Activated CD4-positive, alpha-beta T cell treated with anti-CD3 and anti-CD28 coated beads, Interleukin-2, amount 50 U/mL, for 24 hours (primary cell): ENCODE measurements at places on chromosomes 3 and 15.

DNA sequence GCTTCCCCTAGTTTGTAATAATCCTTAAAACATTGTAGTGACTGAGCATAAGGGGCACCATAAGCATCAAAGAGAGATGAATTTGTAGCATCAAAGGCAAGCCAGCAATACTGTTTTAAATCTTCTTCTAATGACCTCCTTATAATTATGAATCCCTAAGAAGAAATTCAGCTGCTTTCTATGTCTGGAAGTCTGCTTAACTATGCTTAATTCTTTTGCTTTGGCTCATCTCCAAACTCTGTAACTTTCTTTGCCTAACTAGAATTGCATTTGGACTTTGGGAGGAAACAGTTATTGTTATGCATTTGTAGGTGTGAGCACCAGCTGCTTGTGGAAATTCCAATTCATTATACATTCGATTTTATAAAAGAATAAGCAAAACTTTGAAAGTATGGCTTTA lies 117.7 kb upstream of the SPATA16 start:
- DNase-seq, result no peak

DNA sequence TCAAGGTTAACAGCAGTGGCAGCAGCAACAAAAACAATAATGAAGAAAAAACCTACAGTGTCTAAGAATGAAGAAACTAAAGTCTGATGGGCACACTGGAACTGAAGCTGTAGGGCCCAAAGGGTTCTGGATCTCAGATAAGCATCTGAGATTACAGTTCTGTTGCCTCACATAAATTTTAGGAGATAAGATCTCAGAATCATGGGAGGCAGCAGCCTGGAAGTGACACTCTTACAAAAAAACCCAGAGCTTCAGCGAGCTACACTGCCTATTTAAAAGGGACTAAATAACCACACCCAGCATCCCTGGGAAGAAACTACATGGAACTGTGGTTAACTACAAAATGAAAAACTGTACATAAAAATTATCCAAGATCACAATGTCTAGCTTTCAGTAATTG lies 61.2 kb downstream of the PLD1 start:
- no peak for DNase-seq

GRCh38 chr15:99466701-99467337 lies 99.0 kb upstream of the MEF2A start:
- DNase-seq, result no peak

- no peak for DNase-seq
Measured at GRCh38 chr3:69319652-69320051, 66.2 kb downstream of the FRMD4B start.

- no peak for DNase-seq
Measured at GRCh38 chr15:53193149-53193548, 403.0 kb upstream of the ONECUT1 start.

DNA sequence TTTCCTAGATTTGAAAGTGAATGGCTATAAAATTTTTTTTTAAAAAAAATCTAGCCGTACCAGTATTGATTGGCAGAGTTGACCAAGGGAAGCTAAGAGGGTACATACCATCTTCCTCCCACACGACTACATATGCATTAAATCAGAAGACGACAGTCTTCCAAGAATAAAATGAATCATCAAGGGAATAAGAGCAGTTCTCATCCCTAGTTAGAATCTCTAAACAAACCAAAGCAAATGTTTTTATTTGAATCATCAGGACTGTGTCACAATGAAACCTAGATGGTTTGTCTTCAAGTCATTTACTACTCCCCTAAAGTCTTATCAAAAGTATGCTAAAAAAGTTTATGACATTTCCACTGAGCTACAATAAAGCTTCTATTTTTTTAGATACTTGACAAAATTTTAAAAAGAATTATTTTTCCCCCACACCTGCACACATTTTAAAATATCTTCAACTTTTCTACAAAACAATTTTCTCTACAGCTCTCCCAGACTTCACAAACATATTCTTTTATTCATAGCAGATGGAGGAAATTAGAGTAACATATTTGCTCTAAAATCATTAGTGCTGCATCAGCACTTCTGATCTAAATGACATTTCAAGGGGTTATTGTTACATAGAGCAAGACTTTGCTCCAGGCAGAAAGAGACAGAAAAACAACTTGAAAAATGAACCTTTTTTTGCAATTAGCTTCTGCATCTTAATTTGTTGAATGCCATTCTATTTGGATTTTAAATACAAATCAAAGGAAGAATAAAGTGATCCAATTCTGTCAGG lies 547.1 kb downstream of the FHIT start:
- DNase-seq, result no peak

- no peak for DNase-seq
Measured at GRCh38 chr3:115068799-115069198, 78.3 kb downstream of the ZBTB20 start.

GRCh38 chr3:184687363-184688015 lies 24.4 kb downstream of the MAGEF1 start:
- DNase-seq, result no peak

- no peak for DNase-seq
Measured at GRCh38 chr15:65204931-65205660, 6.2 kb downstream of the CILP start.

DNA sequence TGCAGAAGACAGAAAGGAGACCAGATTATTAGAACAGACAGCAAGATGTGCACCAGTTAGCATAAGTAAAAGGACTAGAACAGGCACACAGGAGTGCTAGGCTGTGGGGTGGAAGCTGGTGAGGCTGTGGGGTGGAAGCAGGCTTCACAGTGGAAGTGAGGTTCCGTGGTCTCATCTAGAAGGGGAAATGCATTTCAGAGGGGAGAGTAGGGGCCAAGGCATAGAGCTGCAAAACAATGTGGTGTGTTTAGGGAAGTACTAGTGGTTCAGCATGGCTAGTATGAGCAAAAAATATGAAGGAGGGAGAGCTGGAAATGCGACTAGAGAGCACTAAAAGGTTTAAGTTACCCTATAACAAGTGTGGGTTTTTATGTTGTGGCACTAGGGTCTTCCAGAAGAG lies 6.5 kb downstream of the POPDC2 start:
- no peak for DNase-seq

- no peak for DNase-seq
Measured at GRCh38 chr15:50227076-50227475, 38.5 kb downstream of the HDC start.

GRCh38 chr3:56347219-56347871 lies 120.9 kb downstream of the ERC2 start:
- DNase-seq, result no peak

DNA sequence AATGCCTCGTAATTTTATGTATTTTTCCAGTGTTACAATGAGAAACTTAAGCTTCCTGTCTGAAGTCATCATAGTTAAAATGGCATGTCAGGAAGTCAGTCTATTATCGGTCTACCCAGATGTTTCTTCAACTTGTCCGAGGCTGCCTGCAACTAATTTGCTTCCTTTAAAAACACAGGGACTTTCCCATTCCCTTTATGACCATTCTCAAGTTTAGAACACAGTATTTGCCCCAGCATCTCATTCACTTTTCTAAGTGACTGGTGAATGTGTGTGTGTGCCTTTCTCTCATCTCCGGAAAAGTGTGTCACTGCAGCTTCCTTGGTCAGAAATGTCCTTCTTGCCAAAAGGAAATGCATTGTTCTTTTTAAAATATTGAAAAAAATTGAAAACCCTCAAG lies 466.6 kb downstream of the RAP2B start:
- no peak for DNase-seq

DNA sequence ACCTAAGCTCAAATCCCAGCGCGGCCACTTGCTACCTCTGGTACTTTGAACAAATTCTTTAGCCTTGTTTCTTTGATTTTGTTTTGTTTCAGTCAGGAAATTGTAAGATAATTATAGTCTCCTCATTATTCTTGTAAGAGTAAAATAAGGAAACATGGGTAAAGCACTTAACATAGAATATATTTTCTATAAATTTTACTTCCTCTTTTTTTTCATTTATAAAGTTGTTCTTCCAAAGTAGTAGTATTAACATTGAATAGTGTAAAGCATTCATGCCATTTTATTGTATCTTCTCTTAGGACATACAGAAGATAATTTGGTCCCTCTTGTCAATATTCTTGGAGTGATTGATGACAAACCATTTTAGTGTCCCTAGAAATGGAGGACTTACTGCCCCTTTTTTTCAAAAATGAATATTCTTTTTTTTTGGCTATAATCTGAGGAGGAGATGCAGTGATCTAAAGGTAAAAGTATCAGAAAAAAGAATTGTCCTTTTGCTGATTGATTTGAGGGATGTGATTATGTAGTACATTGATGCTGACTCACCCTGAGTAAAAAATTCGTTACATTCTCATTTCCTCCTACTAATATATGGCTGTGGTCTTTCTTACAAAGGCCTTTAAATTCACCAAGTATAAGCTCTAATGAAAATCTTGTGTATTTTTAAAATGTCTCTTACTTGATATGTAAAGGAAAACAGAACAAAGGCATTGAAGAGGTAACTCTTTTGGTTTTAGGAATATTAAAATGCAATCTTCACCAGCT lies 51.0 kb downstream of the ALCAM start:
- no peak for DNase-seq

- no peak for DNase-seq
Measured at GRCh38 chr3:128293930-128294329, 140.6 kb downstream of the EEFSEC start.

GRCh38 chr3:160643994-160644393 lies 33.0 kb upstream of the ARL14 start:
- no peak for DNase-seq

GRCh38 chr3:133123636-133124035 lies 85.4 kb downstream of the TMEM108 start:
- DNase-seq, result no peak

DNA sequence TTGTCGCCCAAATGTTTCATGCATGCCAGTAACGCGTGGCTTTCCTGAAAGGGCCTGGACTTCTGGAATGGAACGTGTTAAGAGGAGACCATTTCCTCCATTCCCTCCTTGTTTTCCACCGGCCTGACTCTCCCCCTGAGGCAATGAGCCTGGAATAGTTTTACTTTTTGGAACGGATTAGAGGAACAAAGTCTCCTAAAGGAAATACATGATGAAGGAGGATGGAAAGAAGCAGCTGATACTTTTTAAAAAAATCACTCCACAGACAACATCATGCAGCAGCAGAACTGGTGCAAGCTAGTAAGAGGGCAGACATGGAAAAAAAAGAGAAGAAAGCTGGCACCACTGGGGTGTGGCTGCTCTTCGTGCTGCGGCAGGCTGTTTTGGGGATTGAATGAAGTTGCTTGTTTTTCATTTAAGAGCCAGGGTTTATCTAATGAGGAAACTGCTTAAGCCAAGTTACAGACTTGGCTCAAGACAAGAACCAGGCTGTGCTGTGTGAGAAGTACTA lies 3.6 kb upstream of the KBTBD12 start:
- DNase-seq, result no peak

GRCh38 chr3:78634316-78634715 lies 1133.5 kb downstream of the ROBO1 start:
- no peak for DNase-seq

DNA sequence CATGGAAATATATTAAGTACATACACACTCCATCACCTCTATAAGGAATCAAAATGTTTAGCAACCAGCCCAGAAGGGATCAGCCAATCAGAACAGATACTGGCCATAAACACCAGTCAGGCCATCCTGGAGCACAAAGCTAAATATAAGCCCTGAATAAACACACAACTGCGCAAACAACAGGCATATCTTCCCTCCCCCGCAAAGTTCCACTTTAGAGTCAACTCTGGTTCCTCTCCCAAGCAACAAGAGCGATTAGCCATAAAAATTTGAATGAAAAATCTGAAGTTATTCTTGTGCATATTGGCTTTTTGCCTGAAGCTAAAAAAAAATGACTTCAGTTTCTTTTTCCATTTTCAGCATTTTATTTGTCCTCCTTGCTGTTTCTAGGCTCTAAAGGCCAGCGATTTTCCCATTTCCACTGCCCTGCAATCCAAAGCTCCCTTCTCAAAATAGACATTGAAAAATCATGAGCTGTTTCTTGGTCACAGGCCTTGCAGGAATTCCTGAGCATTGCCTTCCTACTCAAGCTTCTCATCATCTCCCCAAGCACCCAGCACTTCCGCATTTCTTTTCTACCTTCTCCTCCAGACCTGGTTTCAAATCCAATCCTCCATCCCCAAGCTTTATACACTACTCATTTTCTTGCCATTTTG lies 247.9 kb downstream of the ZMAT3 start:
- no peak for DNase-seq

GRCh38 chr3:150409512-150410310 lies 1.6 kb downstream of the TSC22D2 start:
- peak; percentile 41 for DNase-seq

DNA sequence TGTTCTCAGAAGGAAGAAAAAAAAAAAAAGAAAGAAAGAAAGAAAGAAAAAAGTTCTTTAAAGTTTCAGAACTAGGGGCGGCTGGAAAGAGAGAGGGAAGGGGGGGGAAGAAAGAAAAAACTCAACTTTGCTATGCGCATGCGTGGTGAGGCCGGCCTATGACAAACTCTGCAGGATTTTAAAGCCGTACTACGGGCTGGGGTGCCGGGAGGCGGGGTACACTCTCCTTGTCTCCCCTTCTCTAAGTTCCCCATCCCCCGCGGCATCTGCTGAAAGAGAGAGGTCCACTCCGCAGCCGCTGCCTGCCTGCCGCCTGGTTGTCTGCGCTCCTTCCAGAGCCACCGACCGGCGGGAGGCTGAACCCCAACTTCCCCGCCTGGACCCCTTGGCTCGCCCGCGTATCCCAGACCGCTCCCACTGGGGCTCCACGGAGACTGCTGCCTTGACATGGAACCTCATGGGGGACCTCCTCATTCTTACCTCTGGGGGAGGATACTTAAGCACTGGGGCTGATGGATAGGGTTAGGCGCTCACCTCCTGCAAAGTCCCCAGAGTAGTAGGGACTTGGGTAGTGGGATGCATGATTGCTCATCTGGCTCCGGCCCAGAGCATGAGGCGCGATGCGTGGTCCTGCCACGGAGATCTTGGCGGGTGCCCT lies 1.4 kb upstream of the WNT5A start:
- no peak for DNase-seq

DNA sequence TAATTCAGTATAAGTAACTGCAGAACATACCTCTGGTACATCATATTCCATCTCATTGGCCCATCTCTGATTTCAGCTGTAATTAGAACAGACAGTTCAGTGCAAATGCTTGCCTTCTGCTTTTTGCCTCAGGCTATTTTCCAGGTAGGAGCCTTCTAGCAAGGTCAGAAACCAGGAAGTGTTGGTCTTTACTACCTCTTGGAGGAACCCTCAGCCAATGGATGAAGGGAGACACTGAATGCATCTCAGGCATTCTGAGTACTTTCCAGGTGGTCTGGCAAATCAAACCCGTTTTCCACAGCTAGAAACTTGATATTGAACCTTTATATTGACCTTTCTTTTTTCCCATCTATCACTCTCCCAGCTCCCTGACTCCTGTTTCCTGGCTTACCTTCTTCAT lies 348.5 kb upstream of the SOX2 start:
- DNase-seq, result no peak

DNA sequence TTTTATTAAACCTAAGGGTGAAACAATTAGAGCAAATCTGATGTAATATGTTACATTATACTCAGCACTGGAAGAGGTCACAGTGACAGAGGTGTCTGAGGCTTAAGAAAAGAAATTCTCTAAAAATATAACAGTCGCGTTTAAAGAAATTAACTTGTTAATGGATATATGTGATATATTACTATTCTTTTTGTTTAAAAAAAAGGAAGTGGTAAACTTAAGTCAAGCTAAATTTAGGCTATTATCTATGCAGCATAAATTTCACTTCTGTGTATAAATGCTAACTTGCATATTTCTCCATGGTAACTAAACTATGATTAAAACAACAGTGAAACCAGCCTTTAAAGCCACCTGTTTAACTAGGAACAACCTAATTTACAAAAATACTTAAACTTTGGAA lies 191.3 kb downstream of the FOXP1 start:
- no peak for DNase-seq
